AG10803 (cell line): ENCODE measurements at places on chromosomes 3 and 15.
A peak's percentile ranks its signal among the peaks of the same experiment; 100 is the strongest.

DNA sequence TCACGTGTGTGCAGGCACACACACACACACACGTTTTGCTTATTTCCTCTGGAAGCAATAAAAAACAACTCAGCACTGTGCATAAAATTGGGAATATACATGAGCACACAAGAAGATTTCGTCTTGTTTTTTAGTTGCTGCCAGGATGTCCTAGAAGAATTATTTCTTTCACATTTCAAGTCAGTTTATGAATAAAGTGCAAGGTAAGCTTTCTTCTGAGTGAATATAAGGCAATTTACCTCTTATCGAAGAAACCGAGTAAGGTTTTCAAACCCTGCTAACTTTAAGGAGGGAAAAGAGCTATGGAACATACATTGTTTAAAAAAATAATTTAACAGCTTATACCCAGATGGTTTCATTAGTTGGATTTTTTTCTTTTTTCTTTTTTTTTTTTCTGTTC, 855.4 kb upstream of the NR2F2 start:
- DNase-seq, result no peak

GRCh38 chr3:50028346-50028745, 60.4 kb upstream of the RBM5 start:
- peak; percentile 78 for DNase-seq

- DNase-seq, result peak; percentile 15
Measured at GRCh38 chr15:35107122-35107521, 22.0 kb upstream of the NANOGP8 start.

GRCh38 chr3:53166781-53167291, 5.8 kb downstream of the PRKCD start:
- DNase-seq, result peak; percentile 65

- DNase-seq, result no peak
Measured at GRCh38 chr15:66102563-66103292, 150.8 kb downstream of the MEGF11 start.

DNA sequence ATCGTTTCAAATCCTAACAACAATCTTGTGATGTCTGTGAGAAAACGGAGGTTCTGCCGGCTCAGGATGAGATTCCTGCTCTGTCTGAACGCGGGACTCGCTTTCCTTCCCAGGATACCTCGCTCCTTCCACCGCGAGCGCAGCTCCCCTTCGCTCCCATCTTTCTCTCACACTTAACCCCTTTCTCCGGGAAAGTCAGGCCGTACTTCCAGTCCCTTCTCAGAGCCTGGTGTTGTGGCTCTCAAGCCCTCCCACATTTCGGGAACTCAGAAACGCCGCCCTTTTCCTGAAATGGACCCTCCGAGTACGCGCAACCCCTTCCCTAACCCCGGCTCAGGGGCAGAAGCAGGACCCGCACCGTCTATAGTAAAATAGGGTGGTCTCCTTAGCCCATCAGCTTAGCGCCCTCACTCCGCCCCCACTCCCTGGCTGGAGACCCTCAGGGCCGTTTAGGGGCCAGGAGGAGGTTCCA, 378 bp upstream of the FEM1B start:
- DNase-seq, result peak; percentile 59

- DNase-seq, result no peak
Measured at GRCh38 chr15:71337197-71337845, 222.1 kb downstream of the THSD4 start.
